ENCODE measurements at places on chromosomes 4 and X.
A peak's percentile ranks its signal among the peaks of the same experiment; 100 is the strongest.

DNA sequence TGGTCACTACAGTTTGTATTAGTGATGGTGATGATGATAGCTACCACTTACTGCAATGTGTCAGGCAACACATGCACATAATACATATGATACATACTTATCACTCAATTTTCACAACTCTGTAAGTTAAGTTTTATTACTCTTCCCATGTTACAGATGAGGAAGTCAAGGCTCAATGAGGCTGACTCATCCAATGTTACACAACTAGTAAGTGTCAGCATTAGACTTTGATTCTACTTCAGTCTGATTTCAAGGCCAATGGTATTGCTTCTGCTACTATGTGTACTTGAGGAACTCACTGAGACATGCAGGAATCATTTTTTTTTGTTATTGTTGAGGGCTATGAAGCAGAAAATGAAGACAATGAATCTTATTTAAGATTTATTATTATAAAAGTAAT lies 96.4 kb upstream of the TRPC5OS start:
- peak; percentile 6 for DNase-seq

GRCh38 chr4:84708406-84709135 lies 125.6 kb downstream of the CDS1 start:
- DNase-seq: no peak

- DNase-seq: no peak
Observed at GRCh38 chrX:47172549-47172948, 21.1 kb upstream of the UBA1 start.

- peak; percentile 59 for DNase-seq
Observed at GRCh38 chrX:154056770-154057241, 37.1 kb upstream of the IRAK1 start.

GRCh38 chrX:109902665-109903064 lies 100.2 kb upstream of the TMEM164 start:
- DNase-seq: no peak

- DNase-seq: no peak
Observed at GRCh38 chr4:74308215-74308614, at the start of gene EPGN. EPGN (plus strand) TSS chr4:74308470; CDS start chr4:74308534, 64 bp downstream.

DNA sequence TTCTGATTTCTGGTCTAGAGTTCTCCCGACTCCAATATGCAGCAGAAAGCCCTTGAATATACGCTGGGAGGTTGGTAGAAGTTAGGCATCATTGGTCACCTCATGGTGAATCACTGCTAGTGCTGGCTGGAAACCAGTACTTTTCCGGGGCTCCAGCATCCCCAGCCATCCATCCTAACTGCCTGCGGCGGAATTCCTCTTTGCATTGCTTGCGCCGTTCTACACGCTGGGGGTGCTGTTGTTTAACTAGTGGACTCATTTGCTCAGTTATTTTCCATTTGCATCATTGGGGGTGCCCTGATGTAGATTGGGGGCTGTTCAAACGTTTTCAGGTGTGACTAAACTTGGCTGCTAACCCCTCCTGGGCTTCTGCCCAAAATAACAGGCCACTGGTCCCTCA lies 23.3 kb upstream of the GPR50 start:
- DNase-seq: no peak

GRCh38 chrX:15816886-15817285 lies 26.6 kb downstream of the ZRSR2 start:
- DNase-seq: peak; percentile 64

GRCh38 chrX:16239211-16239610 lies 71.9 kb downstream of the MAGEB17 start:
- DNase-seq: no peak

- no peak for DNase-seq
Observed at GRCh38 chr4:156523991-156524390, 447.6 kb downstream of the PDGFC start.

DNA sequence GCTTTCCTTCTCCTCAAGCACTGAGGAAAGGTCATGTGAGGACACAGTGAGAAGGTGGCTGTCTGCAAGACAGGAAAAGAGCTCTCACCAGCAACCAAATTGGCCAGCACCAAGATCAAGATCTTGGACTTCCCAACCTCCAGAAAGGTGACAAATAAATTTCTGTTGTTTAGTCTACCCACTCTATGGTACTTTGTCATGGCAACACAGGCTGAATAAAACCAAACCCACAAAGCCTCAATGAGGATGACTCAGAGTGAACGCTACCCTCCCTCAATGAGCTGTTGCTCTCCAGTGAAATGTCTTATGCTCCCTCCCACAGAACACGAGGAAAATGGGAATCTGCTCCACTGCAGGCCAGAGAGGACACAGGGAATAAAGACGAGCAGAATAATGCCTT lies 244.1 kb downstream of the RAB28 start:
- no peak for DNase-seq

DNA sequence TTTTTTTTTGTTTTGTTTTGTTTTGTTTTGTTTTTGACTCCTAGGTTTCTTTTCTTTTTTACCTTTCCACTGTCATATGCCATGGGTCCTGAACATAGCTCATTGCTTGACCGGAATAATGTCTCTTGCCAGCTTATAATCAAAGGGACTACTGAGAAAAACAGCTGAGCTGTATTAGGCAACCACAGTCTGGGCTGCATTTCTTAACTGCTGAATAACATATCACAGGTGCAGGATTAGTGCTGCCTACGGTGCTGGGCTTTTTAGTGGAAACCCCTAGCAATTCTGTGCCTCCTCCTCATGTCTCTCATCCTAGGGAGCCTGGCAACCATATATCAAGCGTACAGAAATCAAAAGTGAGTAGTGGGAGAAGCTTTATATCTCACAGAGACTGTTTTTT lies 333.5 kb downstream of the BMPR1B start:
- DNase-seq: peak; percentile 33

DNA sequence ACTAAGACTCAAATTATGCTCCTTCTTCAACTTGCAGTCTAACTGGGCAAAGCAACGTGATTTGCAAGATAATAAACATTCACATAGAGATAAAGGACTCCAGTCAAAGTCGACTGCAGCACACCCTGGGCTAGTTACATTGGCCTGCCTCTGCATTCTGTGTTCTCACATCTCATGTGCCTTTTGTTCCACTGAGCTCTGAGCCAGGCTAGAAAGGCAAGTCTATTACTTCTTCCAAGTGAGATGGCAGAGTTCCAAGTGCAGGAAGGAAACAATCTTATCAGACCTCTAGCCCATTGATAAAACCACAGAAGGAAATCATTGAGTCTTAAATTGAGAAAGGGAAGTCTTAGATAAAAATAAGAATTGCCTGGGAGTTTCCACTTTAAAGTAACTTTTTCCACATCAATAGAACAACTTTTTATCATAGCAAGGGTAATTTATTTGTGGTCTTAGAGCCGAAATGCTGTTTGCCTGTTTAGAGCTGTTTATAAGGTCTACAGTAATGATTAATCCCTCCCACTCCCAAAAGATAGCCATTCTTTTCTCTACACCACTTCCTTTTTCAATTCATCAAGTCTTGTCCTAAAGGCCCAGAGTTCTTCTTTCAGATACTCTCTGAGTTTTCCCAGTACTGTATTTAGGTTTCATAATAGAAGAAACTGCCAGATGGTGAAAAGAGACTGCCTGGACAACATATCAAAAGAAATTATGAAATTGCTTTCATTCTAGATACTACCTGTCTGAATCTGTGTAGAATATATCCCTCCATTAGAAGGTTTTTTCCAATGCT lies 200.2 kb downstream of the GUCY2F start:
- peak; percentile 39 for DNase-seq

DNA sequence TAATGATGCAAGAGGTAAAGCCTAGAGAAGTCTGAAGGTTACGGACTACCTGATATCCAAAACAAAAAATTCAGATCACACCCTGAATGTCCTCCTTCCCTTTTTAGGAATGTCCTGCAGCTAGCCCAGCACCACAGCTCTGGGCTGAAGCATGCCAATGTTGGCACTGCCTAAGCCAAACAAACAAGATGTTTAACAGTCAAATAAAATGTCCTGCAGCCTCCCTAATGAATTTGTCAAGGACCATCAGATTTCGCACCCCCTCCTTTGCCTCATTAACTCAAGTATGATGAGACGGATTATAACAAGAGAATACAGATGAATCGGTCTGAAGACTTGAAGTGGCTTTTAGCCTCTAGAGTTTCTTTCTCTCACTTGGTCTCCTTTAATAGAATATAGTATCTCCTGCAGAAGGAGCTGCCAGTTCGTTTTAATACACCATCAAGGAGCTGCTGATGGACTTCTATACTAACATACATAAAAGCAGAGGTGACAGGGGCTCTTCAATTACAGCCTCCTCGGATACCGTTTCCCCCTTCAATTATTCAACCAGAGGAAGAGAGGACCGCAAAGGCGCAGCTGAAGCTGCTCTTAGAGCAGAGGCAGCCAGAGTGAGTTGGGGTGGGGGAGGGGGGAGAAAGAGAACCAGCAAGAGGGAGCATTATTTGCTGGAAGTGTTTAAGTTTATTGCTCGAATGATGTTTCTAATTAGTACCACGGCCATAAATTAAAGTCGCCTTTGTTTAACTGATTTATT lies 3.0 kb upstream of the MAB21L2 start:
- no peak for DNase-seq

- DNase-seq: no peak
Observed at GRCh38 chr4:126850286-126850685, 782.5 kb upstream of the INTU start.

DNA sequence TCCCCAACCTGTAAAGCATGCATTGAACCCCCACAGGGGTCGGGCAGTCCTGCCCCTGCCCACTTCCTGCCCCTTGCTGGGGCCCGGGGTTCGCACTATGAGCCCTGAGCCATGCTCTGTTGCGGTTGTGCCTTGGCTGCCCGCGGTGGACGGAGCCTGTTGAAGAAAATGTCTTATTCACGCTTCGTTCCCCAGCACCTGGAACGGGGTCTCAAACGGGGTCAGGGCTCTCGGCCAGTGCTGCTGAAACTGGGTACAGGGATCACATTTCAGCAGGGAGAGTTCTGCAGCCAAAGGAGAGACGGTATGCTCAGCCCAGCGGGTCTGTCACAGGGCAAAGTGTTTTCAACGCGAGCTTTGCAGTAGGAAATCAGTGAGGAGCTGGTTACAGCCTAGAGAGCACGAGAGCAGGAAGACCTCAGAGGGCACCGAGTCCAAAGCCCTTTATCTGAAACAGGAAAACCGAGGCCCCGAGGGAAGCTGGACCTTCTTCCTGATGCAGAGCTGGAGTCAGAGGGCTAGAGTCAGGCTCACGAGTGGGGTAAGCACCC lies 46.3 kb upstream of the AFAP1 start:
- no peak for DNase-seq

DNA sequence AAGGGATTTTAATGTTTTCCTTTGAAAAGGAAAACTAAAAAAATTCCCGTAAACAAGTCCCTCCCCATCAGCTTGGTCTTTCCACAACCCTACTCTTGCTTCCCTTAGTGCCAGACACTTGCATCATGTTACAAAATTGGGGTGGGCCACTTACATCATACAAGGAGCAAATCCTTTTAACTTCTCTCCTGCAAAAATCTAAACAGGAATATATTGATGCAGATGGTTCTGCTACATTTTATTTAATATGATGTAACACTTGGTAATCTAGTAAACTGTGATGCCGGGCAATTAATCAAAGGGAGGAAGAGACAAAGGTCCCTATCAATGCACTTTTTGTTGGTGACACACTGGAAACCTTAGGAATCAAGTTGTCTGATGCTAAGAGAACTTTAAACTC lies 125.3 kb downstream of the UBE2K start:
- no peak for DNase-seq

GRCh38 chr4:114156371-114156770 lies 176.9 kb upstream of the ARSJ start:
- no peak for DNase-seq

DNA sequence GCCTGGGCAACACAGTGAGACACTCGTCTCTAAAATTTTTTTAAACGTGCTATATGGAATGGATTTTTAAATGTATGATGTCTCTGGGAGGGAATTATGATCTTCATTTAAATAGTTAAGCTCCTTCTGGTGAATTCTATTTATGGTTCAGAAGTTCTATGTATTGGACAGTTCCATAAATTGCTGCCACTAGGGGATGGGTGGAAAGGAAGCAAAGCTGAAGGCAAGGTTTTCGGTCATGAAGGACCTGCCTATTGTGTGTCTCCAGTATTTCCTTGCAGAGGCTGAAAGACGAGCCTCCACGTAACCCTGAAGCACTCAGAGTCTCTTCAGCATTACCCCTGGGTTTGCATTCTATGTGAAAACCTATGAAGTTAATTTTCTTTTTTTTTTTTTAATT lies 451.5 kb upstream of the FAT1 start:
- DNase-seq: no peak

DNA sequence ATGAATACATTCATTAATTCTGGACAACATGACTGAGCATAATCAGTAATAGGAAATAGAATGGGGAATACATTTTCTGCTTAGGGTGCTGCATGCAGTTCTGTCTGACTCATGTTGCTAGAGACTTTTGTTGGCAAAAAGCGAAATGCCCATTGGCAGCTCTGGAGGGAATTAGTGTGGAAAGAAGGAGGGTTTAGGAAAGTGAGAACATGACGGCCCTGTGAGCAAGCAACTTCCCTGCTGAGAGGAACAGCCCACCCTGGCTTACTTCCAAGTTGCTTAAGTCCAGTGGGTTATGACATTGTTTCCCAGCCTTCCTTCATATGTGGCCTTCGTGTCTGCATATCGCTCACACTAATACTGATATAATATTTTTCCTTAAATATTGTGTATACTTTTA lies 13.8 kb downstream of the MAD2L1 start:
- no peak for DNase-seq

DNA sequence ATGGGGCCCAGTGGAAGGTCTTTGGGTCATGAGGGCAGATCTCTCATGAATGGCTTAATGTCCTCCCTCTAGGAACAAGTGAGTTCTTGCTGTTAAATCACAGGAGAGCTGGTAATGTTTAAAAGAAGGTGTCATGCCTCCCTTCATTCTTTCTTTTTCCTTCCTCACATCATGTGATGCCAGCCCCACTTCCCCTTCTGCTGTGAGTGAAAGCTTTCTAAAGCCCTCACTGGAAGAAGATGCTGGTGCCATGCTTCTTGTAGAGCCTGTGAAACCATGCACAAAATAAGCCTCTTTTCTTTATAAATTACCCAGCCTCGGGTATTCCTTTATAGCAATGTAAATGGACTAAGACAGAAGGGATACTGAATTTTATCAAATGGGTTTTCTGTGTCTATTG lies 66.1 kb upstream of the ZNF827 start:
- no peak for DNase-seq

DNA sequence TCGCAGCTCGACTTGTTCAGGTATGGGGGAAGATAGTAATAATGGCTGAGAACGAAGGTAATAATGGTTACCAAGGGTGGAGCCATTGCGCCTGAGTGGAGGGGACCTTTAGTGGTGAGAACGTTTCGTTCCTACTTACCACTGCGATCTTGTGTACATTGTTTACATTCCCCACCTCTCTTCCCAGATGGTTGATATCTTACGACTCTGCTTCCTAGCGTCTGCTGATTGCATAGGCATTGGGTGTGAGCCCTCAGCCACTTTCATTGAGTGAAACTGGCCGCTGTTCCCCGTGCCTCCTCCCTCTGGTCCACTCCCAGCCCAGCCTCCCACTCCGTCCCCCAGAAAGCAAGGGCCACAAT lies 850 bp downstream of the IGBP1 start:
- DNase-seq: no peak

DNA sequence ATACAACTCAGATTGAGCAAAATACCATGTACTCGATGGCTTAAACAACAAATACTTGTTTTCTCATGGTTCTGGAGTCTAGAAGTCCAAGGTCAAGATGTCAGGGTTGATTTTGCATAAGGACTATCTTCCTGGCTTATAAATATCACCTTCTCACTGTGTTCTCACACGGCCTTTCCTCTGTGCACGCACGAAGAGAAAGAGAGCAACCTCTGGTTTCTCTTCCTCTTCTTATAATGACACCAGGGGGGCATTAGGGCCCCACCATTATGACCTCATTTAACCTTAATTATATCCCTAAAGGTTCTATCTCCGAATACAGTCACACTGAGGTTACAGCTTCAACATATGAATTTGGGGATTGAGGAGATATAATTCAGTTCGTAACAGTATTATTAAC lies 504.0 kb downstream of the MAGEE1 start:
- DNase-seq: no peak
